Astrocyte (in vitro differentiated cells and primary cell): ENCODE measurements at places on chromosomes 2 and 18. TPM values are rescaled to one million over a fixed set of nuclear protein-coding genes. Genes with fewer than 3 reads are reported as not detected.
A peak's percentile ranks its signal among the peaks of the same experiment; 100 is the strongest.

DNA sequence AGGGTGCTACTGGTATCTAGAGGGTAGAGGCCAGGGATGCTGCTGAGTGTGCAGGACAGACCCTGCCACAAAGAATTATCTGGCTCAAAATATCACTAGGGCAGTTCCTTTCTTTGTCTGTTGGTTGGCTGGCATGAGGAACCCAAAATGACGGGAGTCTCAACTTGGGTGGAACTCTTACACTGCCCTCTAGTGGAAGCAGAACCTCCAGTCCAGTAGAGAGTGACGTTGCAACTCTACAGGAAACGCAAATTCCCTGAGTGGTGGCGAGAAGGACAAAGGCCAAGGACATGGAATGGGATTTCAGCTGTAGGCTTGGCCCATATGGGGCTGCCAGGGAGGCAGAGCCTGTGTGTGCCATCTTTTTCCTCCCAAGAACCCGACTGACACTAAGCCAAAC lies 47.1 kb downstream of the COPS8 start:
- H3K4me3 ChIP-seq, result no peak overlapping the region
- no peak for DNase-seq
- H3K36me3 ChIP-seq, result no peaks in the 10 kb centered on the region
- H3K27ac ChIP-seq, result no peak overlapping the region
- no peaks in the 10 kb centered on the region for H3K27me3 ChIP-seq

DNA sequence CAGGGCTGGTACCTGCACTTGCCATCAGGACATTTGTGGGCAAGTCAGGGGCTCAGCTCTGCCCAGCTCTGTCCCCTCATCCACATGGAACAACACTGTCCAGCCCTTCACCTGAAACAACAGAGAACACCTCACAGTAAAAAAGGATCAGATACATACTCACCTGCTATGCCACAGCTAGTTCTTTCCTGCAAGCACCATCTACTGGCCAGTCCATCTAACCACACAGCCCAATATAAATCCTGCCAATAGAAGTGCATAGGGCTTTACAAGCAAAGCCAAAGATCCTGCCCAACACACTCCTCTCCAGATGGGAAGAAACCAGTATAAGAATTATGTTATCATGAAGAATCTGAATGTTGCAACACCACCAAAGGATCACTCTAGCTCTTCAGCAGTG lies 52.2 kb upstream of the GALNT13 start:
- H3K27ac ChIP-seq, result no peak overlapping the region
- no peaks in the 10 kb centered on the region for H3K4me1 ChIP-seq
- no peak for DNase-seq
- no peaks in the 10 kb centered on the region for H3K36me3 ChIP-seq

GRCh38 chr2:109446278-109447131 lies 167.3 kb downstream of the SEPTIN10 start:
- H3K4me3 ChIP-seq, result no peak overlapping the region
- H3K36me3 ChIP-seq, result no peaks in the 10 kb centered on the region
- H3K4me1 ChIP-seq, result peaks cover 20% of the 10 kb centered on the region
- peak; percentile 36 for DNase-seq
- H3K27me3 ChIP-seq, result no peaks in the 10 kb centered on the region

DNA sequence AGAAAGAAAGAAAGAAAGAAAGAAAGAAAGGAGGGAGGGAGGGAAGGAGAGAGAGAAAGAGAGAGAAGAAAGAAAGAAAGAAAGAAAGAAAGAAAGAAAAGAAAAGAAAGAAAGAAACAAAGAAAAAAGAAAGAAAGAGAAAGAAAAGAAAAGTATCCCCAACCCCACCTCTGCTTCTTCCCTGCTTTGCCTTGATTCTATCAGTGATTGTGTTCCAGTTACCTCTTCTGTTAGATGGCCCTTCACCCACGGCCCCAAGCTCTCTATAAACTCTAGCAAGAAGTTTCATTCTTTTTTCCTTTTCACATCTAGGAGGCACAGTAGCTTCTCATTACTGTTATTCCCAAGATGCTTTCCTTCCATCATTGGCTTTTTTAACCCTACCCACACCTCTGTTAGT lies 1097.5 kb upstream of the ZEB2 start:
- H3K4me3 ChIP-seq, result no peak overlapping the region
- H3K4me1 ChIP-seq, result no peaks in the 10 kb centered on the region
- H3K27ac ChIP-seq, result peak overlapping the region; percentile 36
- no peak for DNase-seq
- no peaks in the 10 kb centered on the region for H3K36me3 ChIP-seq

- H3K4me3 ChIP-seq, result no peak overlapping the region
- H3K4me1 ChIP-seq, result peaks cover 7% of the 10 kb centered on the region
- no peak for DNase-seq
- no peak overlapping the region for H3K27ac ChIP-seq
- H3K27me3 ChIP-seq, result no peaks in the 10 kb centered on the region
These were observed 193.0 kb upstream of the COPS8 start for GRCh38 chr2:236892721-236893120.

DNA sequence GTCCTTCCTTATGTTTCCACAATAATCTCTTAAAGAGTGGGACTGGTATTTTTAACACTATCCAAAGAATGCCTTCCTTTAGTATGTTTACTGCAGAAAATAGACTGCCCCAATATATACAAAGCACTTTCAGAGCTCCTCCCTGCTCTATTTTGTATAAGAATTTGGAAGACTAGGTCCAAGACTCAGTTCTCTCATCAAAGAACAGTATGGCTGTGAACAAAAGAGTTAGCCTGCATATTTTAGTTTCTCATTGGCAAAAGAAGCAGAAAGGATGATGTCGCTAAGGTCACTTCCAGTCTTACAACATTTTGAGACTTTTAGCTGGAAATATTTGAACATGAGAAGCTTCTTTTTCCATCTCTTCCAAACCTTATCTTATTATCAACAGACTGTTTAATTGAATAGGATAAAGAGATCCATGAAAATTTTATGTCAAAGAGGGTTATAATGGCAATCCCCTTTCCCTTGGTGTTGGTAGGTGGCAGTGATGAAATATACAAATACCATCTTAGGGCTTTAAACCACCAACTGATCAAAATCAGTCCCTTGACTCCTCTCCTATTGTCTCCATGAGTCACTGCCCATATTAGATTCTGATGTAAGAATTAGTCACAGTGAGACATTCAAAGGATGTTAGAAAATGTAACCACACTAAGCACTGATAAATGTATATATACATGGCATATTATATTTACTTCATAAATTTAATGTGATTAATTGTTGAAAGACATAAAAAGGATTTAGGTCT lies 266.9 kb upstream of the DSEL start:
- H3K27ac ChIP-seq, result peak overlapping the region; percentile 92
- no peak overlapping the region for H3K4me3 ChIP-seq
- peak; percentile 92 for DNase-seq
- H3K36me3 ChIP-seq, result no peaks in the 10 kb centered on the region
- H3K4me1 ChIP-seq, result peaks cover 16% of the 10 kb centered on the region
- H3K27me3 ChIP-seq, result no peaks in the 10 kb centered on the region

- H3K27ac ChIP-seq, result no peak overlapping the region
- no peak overlapping the region for H3K4me3 ChIP-seq
- no peaks in the 10 kb centered on the region for H3K36me3 ChIP-seq
- peaks cover 38% of the 10 kb centered on the region for H3K27me3 ChIP-seq
- DNase-seq, result no peak
These were observed 185.6 kb downstream of the RTP5 start for GRCh38 chr2:242054881-242055801.

DNA sequence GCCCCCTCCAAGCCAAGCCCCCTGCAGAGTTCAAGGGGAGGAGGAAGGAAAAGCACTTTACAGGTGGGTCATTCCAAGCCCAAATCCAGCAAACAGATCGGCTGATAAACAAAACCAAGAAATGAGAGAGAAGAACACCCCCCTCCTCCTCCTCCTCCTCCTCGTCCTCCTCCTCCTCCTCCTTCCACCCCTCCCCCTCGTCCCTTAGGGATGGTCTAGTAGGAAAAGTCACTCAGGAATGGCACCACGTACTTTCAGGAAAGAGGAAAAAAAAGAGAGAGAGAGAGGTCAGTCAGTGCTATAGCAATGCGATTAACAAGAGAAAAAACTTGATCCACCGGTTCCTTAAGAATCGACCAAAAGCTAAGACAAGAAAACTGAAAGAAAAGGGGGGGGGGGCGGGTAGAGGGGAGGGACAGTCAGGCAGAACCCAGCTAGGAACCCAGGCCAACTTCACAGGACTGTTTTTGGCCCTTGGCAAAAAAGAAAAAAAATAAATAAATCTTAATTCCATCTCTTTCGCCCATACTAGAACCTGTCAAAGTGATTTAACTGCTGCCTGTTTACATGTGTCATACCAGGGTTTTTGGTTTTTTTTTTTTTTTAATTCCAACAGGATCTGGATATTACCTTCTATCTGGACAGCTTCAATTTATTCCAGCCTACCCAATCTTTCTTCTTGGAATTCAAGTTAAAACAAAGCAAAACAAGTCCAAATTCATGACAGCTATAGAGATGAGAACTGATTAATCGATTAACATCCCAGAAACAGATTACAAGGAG lies 906 bp downstream of the IKZF2 start:
- H3K27ac ChIP-seq, result peak overlapping the region; percentile 11
- no peaks in the 10 kb centered on the region for H3K36me3 ChIP-seq
- no peaks in the 10 kb centered on the region for H3K4me1 ChIP-seq

DNA sequence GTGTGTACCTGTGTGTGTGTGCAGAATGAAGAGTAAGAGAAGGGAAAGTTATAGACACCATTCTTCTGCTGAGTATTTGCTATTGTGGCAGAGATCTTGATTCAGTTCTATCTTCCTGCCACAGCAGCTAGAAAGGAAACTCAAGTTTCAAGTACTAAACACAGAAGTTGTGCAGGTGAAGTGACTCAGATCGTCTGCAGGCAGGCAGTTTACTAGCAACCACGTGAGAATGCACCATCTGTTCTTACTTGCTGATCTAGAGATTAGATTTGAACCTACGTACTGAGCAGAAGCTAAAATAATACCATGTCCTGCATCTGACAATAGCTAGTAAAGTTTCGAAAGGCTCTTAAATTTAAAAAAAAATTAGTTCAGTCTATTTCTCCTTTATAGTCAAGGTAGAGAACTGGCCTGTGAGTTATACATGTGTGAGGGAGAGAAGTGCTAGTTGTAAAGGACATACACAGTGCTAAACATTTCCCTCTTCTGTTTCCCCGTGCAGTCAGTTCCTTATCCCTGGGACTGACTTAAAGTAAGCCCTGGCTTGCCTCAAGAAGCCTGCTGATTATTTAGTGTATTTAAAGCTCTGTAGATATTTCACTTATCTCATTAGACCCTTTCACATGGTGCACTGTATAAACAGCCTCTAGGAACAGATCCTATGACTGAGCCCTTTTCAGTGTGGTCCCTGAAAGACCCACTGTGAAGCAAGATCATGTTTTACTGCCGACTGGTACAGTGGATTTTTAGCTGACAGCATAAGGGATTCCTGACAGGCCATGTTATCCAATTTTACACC lies 45.0 kb downstream of the SLC38A11 start:
- no peak overlapping the region for H3K27ac ChIP-seq
- DNase-seq, result peak; percentile 82
- no peaks in the 10 kb centered on the region for H3K27me3 ChIP-seq
- peaks cover 11% of the 10 kb centered on the region for H3K4me1 ChIP-seq
- no peaks in the 10 kb centered on the region for H3K36me3 ChIP-seq

DNA sequence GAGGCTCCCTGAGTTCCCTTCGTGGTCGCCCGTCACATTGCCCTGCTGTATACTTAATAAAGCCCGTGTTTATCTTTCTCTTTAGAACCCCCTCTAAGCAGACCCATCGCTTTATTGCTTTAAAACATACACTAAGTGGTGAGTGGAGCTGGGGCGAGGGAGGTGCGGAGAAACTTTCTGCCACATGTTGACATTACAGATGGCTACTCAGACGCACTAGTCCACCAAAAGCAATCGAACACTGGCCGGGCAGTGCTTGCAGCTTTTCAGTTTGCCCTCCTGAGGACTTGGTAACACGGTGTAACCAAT lies 859 bp upstream of the COLEC12 start:
- DNase-seq, result no peak
- peak overlapping the region; percentile 68 for H3K4me3 ChIP-seq
- H3K36me3 ChIP-seq, result no peaks in the 10 kb centered on the region

DNA sequence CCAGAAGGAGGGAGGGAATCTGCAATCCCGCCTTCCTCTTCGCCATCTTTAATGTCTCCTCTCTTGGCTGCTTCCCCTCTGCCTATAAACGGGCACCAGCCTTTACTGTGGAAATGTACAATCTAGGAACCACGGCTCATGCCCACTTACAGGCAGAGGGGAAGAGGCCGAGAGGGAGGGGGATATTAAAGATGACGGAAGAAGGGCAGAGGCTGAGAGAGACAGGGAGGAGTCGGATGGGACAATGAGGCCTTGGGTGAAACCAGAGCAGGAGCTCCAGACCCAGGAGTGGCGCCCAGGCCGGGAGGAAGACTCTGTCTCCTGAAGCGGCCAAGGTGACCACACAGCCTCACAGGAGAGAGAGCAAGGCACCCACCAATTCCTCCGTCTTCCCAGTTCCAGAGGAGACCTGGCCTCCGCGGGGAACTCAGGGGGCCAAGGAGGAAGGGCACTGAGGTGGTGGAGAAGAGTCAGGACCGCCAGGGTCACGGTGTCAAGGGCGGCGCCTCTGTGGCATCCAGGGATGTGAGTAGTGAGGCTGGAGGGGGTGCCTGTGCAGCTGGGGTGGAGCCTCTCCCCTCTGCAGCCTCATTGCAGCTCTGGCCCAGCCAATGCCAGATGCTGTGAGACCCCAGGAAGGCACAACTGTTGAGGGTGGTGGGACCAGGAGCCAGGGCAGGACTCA lies 67.8 kb downstream of the CIB4 start:
- no peaks in the 10 kb centered on the region for H3K4me1 ChIP-seq
- no peak overlapping the region for H3K27ac ChIP-seq
- DNase-seq, result no peak
- H3K27me3 ChIP-seq, result peaks cover 30% of the 10 kb centered on the region
- no peaks in the 10 kb centered on the region for H3K36me3 ChIP-seq

- no peaks in the 10 kb centered on the region for H3K4me1 ChIP-seq
- H3K27me3 ChIP-seq, result no peaks in the 10 kb centered on the region
- no peak for DNase-seq
- H3K36me3 ChIP-seq, result no peaks in the 10 kb centered on the region
- H3K4me3 ChIP-seq, result no peak overlapping the region
These were observed 18.1 kb downstream of the KLHL14 start for GRCh38 chr18:32754508-32755263.

DNA sequence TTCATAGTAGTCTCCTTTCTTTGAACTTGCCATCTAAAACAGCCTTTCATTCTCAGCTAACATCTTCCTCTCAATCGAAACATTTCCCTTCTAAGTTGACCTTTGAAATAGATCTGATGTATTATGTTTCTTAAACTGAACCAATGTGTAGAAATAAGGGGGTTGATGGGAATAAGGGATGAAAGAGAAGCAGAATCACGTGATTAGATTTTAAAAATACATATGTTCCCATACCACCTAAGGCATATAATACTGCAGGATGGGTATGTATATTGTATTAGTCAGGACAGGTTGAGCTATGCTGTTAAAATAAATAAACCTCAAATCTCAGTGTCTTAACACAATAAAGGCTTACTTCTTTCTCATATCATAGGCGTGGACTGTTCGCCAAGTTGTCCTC lies 207.5 kb upstream of the SRD5A2 start:
- H3K4me1 ChIP-seq, result no peaks in the 10 kb centered on the region
- no peak for DNase-seq
- no peak overlapping the region for H3K4me3 ChIP-seq
- no peaks in the 10 kb centered on the region for H3K27me3 ChIP-seq
- no peak overlapping the region for H3K27ac ChIP-seq
- no peaks in the 10 kb centered on the region for H3K36me3 ChIP-seq

GRCh38 chr2:211259831-211260476 lies 703.6 kb downstream of the CPS1 start:
- no peak overlapping the region for H3K4me3 ChIP-seq
- H3K36me3 ChIP-seq, result no peaks in the 10 kb centered on the region
- no peak overlapping the region for H3K27ac ChIP-seq
- no peaks in the 10 kb centered on the region for H3K27me3 ChIP-seq
- H3K4me1 ChIP-seq, result no peaks in the 10 kb centered on the region

MC2R gene
- not detected in 2 replicates for total RNA-seq

GFPT1 gene
- total RNA-seq, result 126 and 137 TPM in 2 replicates

ATP6V1B1 gene
- total RNA-seq, result not detected in 2 replicates

PCARE gene
- total RNA-seq, result not detected in 2 replicates
